ENCODE measurements at places on chromosomes 12 and 14.

- DNase-seq, result no peak
Measured at GRCh38 chr12:123427036-123427769, 9.3 kb downstream of the RILPL2 start.

GRCh38 chr12:131805421-131805820, 22.8 kb upstream of the MMP17 start:
- DNase-seq, result no peak

DNA sequence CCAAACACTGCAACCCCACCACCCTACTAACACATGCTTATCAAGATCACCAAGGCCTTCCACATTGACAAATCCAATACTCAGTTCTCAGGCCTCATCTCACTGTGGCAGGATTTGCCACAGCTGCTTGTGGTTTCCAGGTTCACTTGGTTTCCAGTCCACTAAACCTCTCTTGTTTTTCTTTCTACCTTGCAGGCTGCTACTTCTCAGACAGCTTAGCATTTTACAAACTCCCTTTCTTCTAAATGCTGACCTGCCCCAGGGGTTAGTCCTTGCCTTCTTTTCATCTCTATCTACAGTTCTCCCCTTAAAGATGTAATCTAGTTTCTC, 84.1 kb downstream of the BCAT1 start:
- DNase-seq, result no peak

DNA sequence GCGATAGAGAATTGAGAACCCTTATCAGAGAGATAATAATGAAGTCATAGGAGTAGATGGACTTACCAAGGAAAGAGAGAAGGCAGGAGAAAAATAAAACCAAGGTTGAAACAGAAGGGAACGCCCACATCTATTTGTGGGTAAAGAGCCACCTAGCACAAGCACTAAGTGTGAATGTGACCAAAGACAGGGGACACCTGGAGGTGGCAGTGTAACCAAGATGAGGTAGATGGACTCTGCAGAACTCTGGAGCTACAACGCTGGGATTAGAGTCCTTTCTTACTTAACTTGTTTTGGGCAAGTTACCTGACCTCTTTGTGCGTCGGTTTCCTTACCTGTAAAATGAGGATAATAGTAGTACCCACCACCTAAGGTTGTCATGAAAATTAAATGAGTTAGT, 101.9 kb downstream of the SLC5A8 start:
- no peak for DNase-seq

GRCh38 chr12:68497702-68498101, 113.0 kb upstream of the RAP1B start:
- DNase-seq, result no peak

DNA sequence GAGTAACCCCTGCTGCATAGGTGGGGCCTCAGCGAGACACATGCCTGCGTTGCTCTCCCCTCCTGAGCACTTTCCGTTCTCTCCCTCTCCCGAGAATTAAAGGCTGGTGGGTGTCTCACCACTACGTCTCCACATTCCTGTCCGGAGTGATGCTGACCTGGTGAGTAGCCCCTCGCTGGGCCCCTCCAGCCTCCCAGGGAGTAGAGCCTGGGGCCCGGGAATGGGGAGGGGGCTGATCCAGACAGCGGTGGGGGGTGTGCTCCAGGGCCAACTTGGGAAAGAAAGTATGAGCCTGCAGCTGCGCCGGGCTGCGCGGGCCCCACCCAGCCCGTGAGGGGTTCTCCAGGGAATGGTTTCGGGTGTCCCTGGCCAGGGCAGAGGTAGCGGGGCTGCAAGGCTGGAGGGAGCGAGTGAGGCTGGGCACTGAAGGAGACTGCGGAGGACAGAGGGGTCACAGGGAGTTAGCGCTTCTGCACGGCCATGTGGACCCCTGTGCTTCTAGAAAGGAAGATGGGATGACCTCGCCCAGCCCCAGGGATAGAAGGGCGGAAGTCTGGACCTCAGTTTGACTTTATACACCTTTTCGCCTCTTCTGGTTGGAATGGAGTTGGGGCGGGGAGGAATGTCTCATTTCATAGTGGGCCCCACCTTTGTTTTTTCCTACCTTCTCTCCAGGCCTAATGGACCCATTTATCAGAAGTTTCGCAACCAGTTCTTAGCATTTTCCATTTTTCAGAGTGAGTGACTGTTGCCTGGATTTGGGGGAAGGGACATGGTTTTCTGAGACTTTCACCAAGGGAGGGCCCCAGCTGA, 22.5 kb downstream of the RHOF start:
- DNase-seq, result no peak

- no peak for DNase-seq
Measured at GRCh38 chr12:57627501-57628279, 5.3 kb downstream of the B4GALNT1 start.

Data from activated gamma-delta T cell treated with anti-CD3 and anti-CD28 coated beads, Interleukin-2, amount 50 U/mL, for 16 hours (primary cell).